Forelimb muscle (tissue), 1 donor: ENCODE measurements at places on chromosomes 6 and 20.

GRCh38 chr6:82179415-82179814 is 68.1 kb downstream of the IBTK start:
- DNase-seq: no peak

- DNase-seq: no peak
These were observed 139.8 kb downstream of the OR2B2 start for GRCh38 chr6:27772261-27773001.

- no peak for DNase-seq
These were observed 155.3 kb downstream of the DHX35 start for GRCh38 chr20:39117491-39117890.

GRCh38 chr6:18328540-18328939 is 58.6 kb upstream of the RNF144B start:
- DNase-seq: no peak

- no peak for DNase-seq
These were observed 289.1 kb upstream of the EYS start for GRCh38 chr6:65996096-65996495.

DNA sequence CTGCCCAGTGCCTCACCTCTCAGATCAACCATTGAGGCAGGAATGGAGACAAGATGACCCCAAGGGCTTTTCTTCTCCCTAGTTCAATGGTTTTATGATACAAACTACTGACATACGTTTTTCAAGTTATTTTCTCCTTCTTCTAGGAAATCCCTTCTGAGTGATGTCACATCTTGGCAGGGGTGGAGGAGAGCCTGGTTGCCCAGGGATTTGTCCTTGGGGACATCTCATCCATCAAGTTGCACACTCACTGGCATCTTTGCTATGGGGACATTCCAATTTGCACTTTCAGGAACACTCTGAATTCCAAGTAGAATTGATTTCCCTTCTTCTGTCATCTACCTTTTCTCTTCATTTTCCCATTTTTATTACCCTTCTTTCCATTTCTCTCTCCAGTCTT is 9.9 kb downstream of the ZFP57 start:
- DNase-seq: no peak

DNA sequence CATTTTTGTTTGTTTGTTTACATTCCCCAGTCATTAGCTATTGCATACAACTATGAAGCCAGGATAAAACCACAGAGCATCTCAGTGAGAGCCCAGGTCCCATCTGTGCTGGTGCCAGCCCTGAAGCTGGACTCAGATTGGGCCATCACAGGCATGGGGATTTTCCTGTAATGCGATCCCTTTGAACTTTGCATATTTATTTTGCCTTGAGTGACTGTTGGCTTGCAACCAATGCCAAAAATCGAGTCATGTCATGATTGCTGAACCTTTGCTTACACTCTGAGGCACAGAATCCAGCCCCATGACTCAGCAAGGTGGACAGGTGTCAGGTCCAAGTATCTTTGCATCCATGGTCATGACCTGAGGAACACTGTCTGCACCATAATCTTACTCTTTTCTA is 46.2 kb upstream of the GGTLC1 start:
- no peak for DNase-seq

GRCh38 chr6:116369964-116370759 is 585 bp upstream of the DSE start:
- DNase-seq: no peak

DNA sequence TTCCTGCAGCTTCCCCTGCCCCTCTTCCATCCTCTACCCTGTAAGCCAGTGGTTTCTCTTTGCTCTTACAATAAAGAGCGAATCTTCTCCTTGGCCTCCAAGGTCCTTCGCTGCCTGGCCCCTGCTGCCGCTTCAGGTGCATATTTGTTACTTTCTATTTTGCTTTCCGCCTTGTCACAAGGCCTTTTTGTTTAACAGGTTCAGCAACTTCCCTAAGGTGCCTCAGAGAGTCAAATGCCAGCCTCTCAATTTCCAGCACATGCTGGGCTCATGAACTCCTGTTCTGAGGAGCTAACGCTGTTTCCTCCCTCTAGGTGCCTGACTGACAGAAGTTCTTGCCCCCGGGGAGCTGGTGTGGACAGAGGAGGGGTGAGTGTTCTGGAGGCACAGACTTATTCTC is 42.4 kb upstream of the EPB41L1 start:
- DNase-seq: no peak

GRCh38 chr6:26205161-26205624 is 118.0 kb downstream of the HFE start:
- DNase-seq: no peak

GRCh38 chr6:170085475-170086401 is 205.1 kb downstream of the DLL1 start:
- no peak for DNase-seq

GRCh38 chr6:53014744-53015143 is 19.7 kb upstream of the GSTA4 start:
- DNase-seq: no peak

DNA sequence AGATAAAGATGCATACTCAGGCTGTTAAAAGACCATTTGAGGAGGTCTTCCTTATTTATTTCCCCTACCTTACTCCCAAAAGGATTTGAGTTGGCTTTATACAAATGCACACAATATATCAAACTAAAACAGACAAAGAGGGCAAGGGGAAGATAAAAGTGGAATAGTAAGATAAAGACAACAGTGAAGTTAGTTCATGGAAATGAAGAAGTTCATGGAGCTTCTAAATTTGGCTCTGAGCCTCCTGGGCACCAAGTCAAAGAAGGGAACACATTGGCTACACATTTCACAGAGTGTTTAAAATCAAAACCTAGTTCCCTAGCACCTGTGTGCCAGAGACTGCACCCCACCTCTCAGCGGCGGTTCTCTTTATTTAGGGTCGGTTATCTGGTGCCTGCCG is 25.8 kb upstream of the ARMC2 start:
- no peak for DNase-seq

GRCh38 chr6:7726416-7727085 is 652 bp downstream of the BMP6 start:
- DNase-seq: no peak

- DNase-seq: no peak
These were observed 6.8 kb upstream of the SULF2 start for GRCh38 chr20:47792021-47792618.
